ENCODE measurements at places on chromosomes 4 and X.
A peak's percentile ranks its signal among the peaks of the same experiment; 100 is the strongest.

- no peak for DNase-seq
Measured at GRCh38 chrX:119753001-119753400, 5.4 kb upstream of the SOWAHD start.

DNA sequence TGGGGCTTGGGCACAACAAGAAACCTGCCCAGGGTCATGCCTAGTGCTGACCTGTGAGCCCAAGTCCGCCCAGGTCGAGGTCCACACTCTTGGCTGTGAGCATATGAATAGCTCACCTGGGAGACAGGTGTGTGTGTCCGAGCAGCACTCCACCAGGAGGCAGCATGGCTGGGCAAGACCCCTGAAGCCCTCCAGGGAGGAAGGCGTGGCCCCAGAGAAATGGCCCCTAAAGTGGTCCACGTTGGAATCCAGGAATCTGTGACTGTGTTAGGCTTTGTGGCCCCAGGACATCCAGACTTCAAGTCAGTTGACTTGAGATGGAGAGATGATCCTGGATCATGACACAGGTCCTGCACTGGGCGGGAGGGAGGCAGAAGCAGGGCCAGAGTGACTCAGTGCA lies 138.8 kb downstream of the CPZ start:
- DNase-seq: no peak

DNA sequence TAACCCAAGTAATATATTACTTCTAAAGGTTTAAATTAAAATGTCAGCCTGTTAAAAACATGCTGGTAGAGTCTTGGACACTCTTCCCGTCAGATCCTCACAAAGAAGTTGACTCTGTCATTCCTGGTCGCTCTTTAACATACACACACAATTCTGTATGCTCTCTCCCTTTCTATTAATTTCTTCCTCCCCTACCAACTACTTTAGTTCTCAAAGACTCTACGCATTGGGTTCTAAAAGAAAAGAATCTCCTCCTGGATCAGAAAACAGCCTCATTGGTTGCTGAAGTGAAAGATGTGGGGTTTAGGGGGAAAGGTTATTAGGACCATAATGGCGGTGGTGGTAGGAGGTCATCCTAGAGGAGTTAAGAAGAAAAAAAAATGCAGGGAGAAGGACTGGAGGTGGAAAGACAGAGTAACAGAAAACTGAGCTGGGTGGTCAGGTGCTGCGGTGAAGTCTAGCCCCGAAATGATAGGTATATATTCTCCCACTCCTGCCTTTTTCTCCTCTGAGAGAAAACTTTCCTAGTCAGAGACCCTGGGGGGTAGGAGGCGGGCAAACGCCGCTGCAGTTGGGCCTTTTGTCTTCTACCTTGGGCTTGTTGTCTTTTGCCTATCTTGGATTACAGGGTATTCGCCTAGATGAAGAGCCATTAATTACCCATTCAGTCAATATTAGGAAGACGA lies 5.2 kb upstream of the PITX2 start:
- no peak for DNase-seq

DNA sequence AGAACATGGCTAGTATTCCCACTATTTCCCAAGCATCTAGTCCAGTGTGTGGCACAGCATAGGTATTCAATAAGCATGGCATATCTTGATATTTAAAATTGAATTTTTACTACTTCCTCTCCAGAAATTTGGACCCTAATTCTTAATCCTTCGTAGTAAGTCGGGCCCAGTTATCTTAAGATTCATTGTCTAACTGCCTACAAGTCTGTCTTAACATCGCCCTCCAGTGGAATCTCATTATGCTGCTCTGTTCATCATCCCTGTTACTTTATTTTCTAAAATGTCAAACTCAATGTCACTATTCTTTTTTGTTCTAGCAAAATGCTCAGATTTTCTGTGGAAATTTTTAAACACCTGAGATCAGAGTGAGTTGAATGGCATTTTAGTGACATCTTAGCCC lies 606.2 kb downstream of the KLHL13 start:
- no peak for DNase-seq

- DNase-seq: peak; percentile 96
Measured at GRCh38 chr4:169070071-169070894, 60.2 kb upstream of the CBR4 start.

DNA sequence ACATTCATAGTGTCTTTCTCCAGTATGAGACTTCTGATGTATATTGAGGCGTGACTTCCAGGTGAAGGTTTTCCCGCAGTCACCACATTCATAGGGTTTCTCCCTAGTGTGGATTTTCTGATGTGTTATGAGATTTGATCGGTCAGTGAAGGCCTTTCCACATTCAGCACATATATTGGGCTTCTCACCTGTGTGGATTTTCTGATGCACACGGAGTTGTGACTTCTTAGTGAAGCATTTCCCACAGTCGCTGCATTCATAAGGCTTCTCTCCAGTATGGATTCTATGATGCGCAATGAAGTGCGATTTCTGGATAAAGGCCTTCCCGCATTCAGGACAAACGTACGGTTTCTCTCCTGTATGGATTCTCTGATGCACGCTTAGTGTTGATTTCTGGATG lies 35.4 kb downstream of the ZNF41 start:
- DNase-seq: no peak

GRCh38 chr4:78596111-78596742 lies 44.7 kb downstream of the ANXA3 start:
- no peak for DNase-seq

DNA sequence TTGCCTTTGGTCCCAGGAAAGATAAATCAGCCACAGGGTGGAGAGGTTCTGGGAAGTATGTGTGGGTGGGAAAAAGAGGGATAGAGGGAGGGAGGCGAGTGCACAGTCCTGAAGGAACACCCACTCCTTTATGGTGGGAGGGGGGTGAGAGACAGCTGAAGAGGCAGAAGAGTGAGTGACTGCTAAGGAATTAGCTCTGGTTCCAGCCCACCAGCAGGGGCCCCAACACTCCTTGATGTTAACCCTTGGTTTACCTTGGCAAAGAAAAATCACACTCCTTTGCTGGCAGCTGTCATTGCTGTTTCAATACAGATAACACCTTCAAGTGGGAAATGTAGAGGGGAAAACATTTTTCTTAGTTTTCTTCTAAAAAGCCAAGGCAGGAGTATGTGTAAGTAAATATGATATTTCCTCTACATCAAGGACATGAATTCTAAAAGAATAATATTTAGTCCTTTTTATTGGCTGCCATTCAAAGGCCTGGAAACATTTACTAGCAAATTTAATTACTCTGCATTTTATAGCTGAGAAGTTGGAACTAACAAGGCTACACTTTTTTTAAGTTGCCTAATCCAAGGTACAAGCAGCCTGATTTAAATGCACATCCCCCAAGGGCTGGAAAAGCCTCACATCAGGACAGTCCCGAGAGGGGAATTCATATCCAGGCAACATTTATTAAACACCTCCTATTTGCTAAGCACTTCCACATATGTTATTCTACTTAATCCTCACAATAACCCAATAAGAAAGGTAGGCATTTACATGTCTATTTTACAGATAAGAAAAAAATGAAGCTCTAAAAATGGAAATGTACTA lies 81.7 kb downstream of the HS6ST2 start:
- peak; percentile 26 for DNase-seq

DNA sequence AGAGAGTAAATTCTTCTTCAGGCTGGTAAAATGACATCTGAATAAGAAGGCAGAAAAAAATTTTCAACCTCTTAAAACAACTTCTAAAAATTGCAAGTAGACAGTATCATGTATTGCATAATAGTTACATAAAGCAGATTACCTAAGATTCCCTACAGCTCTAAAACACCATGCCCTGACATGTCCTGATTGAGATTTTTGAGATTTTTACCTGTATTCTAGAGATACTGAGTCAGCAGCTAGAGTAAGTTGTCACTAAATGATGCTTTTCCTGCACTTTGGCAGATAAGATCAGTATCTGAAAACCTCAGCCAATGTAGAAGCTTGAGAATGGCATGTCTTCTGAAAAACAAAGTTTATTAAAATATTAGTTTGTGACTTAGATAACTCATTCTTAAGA lies 713.6 kb downstream of the CCSER1 start:
- DNase-seq: no peak

- DNase-seq: no peak
Measured at GRCh38 chr4:109444182-109444844, 10.7 kb downstream of the SEC24B start.

GRCh38 chrX:109858602-109859341 lies 125.7 kb upstream of the ACSL4 start:
- DNase-seq: no peak

DNA sequence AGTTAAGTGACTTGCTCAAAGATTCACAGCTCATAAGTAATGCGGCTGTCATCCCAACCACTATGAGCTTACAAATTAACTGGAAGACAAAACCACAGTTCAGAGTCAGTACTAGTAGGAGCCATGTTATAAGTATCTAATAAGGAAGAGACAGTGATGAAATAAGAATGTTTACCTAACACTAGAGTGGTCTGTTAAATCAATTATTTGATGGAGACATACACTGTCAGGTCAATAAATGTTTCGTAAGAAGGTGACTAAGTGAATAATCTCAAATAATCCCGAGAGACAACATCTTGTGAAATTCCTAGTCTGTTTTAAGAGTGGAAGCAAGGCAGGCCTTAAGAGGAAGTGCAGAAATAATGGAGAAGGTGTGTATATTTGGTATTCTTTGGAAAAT lies 25.8 kb upstream of the AMELX start:
- no peak for DNase-seq

- DNase-seq: no peak
Measured at GRCh38 chr4:159158985-159159384, 56.1 kb downstream of the RAPGEF2 start.

DNA sequence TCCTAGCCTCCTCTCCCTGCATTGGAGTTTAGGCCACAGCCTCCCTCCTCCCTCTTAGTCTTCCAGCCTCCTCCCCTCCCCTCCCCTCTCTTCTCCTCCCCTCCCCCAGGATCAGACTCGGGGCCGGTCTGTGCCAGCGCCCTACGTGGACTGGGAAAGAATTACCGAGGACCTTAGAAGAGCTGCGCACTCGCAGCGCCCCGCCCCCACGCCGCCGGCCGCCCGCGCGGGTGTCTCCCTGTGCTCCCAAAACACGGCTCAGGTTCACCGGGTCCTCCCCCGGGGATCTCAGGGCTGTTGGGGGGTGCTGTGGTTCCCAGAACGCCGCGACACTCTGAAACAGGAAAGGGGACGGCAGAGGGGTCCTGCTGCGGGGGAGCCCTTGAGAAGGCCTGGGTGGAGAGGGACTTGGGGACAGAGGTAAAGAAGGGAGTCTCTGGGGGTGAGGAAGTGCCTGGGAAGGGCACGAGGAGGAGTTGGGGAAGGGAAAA lies 122.3 kb upstream of the TBL1X start:
- peak; percentile 82 for DNase-seq

DNA sequence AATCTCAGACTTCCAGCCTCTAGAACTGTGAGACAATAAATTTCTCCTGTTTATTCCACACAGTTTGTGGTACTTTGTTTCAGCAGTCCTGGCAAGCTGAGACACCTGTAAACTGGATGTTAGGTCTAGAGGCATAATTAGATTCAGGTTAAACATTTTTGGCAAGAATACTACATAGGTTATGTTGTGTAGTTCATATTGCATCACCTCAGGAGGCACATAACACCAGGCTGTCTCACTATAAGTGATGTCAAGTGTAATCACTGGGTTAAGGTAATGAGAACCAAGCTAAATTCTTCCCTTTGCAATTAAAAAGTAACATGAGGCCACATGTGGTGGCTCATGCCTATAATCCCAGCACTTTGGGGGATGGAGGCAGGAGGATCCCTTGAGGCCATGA lies 214.2 kb downstream of the ZNF674 start:
- DNase-seq: no peak

DNA sequence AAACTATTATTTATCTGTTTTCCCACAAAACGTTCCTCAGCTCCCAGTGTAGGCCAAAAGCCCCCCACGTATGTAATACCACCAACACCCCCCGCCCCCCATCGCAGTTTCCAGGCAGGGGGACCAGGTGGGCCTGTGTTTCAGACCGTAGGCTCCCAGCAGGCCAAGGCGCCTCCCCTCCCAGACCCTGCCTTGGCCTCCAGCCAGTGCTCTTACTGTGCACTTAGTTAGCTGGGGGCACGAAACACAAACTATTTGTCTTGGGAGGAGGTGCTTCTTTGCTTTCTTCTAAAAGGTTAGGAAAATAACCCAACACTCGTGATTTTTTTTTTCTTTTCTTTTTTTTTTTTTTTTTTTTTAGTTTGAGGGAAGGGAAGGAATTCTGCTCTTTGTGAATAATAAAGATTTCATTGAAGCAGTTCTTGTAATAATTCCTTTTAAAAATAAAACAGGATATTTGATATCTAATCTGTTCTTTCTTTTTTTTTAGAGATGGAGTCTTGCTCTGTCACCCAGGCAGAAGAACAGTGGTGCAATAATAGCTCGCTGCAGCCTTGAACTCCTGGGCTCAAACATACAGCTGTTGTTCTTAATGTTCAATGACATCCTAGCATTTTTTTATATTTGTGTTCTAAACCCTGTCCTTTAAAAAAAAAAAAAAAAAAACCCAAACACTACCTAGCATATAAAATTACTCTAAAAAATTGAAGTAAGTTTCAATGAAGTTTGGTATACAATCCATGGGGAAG lies 83.0 kb upstream of the CLDN34 start:
- no peak for DNase-seq

DNA sequence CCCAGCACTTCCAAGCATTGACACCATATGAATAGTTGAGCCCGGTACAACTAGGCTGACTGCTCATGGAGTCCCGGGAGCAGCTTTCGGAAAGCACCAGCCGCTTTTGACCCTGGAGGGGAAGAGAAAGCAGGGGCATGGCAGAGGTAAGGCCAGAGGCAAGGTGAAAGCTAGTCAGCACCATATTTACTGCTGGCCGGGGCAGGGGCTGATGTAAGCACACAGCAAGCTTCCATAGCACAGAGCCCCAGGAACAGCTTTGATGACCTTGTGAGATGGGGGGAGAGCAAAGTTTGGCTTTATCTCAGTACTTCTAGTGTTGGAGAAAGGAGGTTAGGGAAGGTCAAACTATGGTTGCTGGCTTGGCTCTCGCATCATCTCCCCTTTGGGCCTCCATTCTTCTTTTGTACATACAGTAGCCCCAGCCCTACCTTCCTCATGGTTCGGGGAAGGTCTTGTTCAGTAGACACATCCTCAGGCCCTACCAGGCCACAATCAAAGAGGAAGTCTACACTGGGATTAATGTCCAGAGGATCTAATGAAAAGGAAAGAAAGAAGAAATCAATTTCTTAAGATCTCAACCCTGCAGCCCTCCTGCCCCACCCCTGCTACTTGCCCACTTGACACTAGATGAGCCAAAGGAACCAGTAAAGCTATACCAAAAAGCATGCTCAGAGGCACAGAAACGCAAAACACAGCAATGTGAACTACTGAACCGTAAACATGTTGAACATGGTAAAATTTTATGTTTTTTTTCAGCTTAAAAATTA lies 9.4 kb downstream of the ZMYM3 start:
- no peak for DNase-seq
